ENCODE measurements at places on chromosomes 13 and 19.

- no peak for DNase-seq
These were observed 63.9 kb downstream of the CEBPG start for GRCh38 chr19:33437393-33437820.

GRCh38 chr19:19911150-19911549 lies 10.4 kb downstream of the ZNF93 start:
- no peak for DNase-seq

DNA sequence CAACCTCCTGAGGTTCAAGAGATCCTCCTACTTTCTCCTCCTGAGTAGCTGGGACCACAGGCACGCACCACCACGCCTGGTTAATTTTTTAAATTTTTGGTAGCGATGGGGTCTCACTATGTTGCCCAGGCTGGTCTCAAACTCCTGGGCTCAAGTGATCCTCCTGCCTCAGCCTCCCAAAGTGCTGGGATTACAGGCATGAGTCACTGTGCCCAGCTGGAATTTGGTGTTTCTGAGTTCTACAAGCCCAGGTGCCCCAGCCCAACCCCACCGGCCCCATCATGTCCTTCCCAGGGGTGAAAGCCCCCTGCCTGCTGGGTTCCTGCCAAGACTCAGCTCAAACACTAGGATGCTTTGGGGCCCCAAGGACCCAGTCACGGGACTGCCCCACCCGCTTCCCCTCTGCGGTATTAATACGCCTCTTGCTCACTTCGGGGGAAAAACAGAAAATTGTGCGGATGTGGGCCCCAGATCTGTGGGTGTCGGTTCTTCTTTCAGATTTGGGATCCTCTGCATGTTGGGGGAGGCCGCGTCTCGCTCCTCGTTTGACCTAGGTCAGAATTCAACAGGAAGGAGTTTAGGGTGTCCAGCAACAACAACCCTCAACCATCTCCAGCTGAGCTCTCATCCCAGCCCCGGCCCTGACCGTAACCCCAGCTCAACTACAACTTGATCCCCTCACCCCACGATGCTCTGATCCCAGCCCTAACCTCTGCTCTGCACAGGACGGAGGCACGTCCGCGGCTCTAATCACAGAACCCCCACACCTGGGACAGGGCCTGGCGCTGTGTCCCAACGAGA lies 3.7 kb upstream of the FCER2 start:
- no peak for DNase-seq

- no peak for DNase-seq
These were observed 55.6 kb downstream of the TMED1 start for GRCh38 chr19:10780368-10780767.
